DMS79 treated with DMSO at 0.1 percent for 48 hours (cell line): ENCODE measurements at places on chromosomes 5 and 9.
A peak's percentile ranks its signal among the peaks of the same experiment; 100 is the strongest.

- no peak for DNase-seq
These were observed 185.7 kb downstream of the GAPVD1 start for GRCh38 chr9:125447202-125447802.

DNA sequence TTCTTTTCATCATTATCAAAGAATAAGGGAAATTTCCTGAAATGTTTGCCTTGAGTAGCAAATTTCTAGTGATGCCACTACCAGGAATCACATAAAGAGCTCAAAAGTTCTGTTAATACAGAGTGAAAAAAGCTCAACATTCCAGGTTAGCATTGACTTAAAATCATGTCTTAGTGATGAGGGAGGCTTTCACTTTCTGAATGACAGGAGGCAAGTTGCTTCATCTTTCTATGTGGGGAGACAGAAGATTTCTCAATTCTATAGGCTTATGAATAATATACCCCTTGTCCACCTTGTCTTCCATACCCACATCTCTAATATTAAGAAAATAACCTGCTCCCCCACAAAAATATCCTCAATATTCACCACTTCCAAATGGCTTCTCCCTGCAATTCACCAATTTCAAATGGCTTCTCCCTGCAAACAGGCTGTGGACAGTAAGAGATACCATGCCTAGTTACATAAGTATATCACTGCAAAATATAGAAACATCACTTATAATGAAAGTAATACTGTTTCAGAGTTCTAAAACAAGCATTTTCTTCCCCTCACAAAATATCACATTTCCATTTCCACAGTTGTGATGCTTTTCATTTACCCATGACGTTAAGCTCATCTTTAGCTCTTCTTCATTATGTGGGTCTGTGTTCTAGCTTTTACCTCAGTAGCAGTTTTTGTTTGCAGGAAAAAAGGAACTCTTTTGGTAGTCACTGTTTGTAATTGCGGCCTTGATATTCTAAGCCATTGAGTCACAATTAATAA is 2.2 kb upstream of the JAK2 start:
- no peak for DNase-seq

DNA sequence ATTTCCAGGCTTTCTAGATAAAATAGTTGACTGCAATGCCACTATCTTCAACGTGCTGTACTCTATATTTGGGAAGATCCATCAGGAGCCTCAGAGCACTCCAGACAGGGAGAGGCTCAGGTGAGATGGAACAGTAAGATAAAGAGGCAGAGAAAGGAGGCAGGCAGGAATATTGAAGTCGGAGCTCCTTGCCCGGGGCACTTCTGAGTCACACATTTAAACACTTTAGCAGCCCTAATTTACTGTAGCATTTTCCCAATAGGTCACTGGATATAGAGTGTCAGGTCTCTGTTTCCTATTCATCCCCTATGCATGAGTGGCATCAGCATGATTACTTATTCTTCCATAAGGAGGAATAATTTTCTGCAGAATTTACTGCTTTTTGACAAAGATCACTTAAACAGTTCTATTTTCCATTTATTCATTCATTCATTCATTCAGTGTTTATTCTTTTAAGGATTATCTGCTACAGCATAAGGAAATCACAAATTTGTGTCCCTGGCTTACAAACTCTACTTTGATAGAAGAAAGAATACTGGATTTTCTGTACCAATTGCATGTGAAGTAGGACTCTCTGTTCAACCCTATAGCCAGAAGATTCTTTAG is 170.7 kb downstream of the MAPKAP1 start:
- DNase-seq: peak; percentile 46

- DNase-seq: no peak
These were observed 134.5 kb downstream of the NFIB start for GRCh38 chr9:14179449-14179848.

- DNase-seq: no peak
These were observed 5.5 kb upstream of the PLPP6 start for GRCh38 chr9:4656621-4657020.

- no peak for DNase-seq
These were observed 63.7 kb upstream of the IFNK start for GRCh38 chr9:27460226-27461023.
